ENCODE measurements at places on chromosomes 12 and 14.

GRCh38 chr14:75446447-75446846, 18.6 kb downstream of the JDP2 start:
- H3K36me3 ChIP-seq = peaks cover 40% of the 10 kb centered on the region
- peaks cover 62% of the 10 kb centered on the region for H3K4me1 ChIP-seq
- H3K27ac ChIP-seq = no peak overlapping the region
- no peak overlapping the region for H3K4me3 ChIP-seq
- DNase-seq = no peak

- no peaks in the 10 kb centered on the region for H3K36me3 ChIP-seq
- peaks cover 19% of the 10 kb centered on the region for H3K27me3 ChIP-seq
- no peak overlapping the region for H3K4me3 ChIP-seq
- no peak for DNase-seq
- H3K27ac ChIP-seq = no peak overlapping the region
- H3K4me1 ChIP-seq = no peaks in the 10 kb centered on the region
These were observed 18.7 kb upstream of the FBRSL1 start for GRCh38 chr12:132471011-132471857.

DNA sequence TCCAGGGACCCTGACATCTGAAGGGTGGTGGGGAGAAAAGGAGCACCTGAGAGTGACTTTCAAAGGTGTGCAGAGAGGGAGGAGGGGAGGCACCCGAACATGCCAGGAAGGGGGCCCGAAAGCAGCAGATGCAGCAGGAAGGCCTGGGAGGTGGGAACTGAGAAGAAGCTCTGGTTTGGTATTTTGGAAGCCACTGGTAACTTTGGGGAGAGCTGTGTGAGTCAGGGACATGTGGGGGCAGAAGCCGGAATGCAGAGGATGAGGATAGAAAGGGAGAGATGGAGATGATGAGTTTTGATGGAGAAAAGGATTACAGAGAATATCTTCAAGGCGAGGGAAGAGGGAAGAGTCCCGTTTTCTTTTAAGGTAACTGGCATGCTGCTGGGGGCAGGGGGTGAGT, 50.1 kb downstream of the NRXN3 start:
- H3K27me3 ChIP-seq = no peaks in the 10 kb centered on the region
- no peak overlapping the region for H3K27ac ChIP-seq
- H3K4me3 ChIP-seq = no peak overlapping the region
- H3K4me1 ChIP-seq = no peaks in the 10 kb centered on the region
- H3K36me3 ChIP-seq = no peaks in the 10 kb centered on the region

- H3K4me1 ChIP-seq = peaks cover 43% of the 10 kb centered on the region
- no peak overlapping the region for H3K4me3 ChIP-seq
- peak overlapping the region; percentile 93 for H3K27ac ChIP-seq
- no peaks in the 10 kb centered on the region for H3K36me3 ChIP-seq
These were observed 825.2 kb downstream of the AACS start for GRCh38 chr12:125890366-125890905.

DNA sequence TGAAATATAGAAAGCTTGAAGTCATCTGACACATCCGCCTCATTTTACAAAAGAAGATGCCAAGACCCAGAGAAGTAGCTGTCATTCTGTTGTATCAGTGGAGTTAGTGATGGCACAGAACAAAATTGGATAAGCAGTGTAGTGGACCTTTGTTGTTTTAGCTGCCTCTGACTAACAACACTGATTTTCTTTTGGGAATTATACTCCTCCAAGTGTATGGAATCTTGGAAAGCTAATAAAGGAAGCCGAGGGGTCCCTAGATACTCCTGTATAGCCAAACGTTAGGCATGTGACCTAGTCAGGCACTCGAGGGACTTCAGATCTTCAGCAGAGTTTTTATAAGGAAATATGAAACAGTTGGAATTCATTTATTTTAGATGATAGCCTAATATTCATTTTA, 94.5 kb downstream of the OTOGL start:
- peaks cover 34% of the 10 kb centered on the region for H3K4me1 ChIP-seq
- no peaks in the 10 kb centered on the region for H3K27me3 ChIP-seq
- peak overlapping the region; percentile 6 for H3K27ac ChIP-seq

- peaks cover 4% of the 10 kb centered on the region for H3K36me3 ChIP-seq
- no peak overlapping the region for H3K4me3 ChIP-seq
- no peaks in the 10 kb centered on the region for H3K27me3 ChIP-seq
These were observed 7.7 kb downstream of the RACGAP1 start for GRCh38 chr12:50017641-50018040.

DNA sequence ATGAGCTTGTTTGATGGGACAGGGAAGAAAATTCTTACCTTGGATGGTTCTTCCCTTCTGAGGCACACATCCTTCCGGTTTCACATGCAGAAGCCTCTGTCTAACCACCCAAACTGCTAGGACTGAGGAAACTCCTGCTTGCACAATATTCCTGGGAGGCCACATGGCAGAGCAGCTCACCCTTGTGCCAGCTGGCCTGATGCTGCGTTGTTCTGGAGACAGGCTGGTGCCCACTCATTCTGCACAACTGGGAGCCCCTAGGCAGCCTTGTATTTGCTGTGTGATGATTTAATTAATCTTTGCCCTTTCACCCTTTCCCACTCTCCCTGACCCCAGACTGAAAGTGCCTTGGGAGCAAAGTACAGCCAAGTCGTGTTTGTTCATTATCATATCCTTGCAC, 130.8 kb downstream of the RTN1 start:
- H3K27me3 ChIP-seq = no peaks in the 10 kb centered on the region
- DNase-seq = no peak
- H3K27ac ChIP-seq = no peak overlapping the region
- no peaks in the 10 kb centered on the region for H3K4me1 ChIP-seq
- H3K36me3 ChIP-seq = no peaks in the 10 kb centered on the region

DNA sequence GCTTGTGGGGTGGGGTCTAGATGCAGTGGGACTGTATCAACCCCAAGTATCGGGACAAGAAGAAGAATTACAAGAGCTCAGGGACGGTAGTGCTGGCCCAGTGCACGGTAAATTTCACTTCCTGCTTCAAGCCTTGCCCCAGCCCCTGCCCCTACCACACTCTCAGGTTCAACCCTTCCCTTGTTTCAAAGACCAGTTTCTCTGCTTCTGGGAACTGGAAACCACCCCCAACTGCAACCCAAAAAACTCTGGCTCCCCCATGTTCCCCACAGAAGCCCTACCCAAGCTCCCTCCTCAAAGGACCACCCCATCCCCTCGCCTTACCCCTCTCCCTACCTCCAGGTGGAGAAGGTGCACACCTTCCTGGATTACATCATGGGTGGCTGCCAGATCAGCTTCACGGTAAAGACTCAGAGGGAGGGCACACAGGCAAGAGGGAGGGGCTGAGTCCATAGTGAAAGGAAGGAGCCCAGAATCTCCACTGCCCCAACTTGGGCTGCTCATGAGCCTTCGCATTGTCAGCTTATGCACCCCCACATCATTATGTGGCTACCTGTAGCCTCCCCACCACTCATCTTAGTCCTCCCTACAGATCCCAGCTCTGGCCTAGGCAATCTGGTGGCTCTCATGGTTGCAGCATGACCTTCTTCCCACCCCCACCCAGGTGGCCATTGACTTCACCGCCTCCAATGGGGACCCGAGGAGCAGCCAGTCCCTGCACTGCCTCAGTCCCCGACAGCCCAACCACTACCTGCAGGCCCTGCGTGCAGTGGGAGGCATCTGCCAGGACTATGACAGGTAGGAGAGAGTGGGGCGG, 4.3 kb downstream of the CPNE6 start:
- no peaks in the 10 kb centered on the region for H3K36me3 ChIP-seq
- H3K27ac ChIP-seq = no peak overlapping the region
- H3K27me3 ChIP-seq = peaks cover 25% of the 10 kb centered on the region
- H3K4me3 ChIP-seq = no peak overlapping the region
- H3K4me1 ChIP-seq = no peaks in the 10 kb centered on the region

- peaks cover 36% of the 10 kb centered on the region for H3K27me3 ChIP-seq
- no peaks in the 10 kb centered on the region for H3K4me1 ChIP-seq
- no peak overlapping the region for H3K27ac ChIP-seq
- H3K36me3 ChIP-seq = no peaks in the 10 kb centered on the region
- no peak for DNase-seq
These were observed 23.5 kb downstream of the SDSL start for GRCh38 chr12:113445544-113446171.

GRCh38 chr14:89267163-89267562, 149.9 kb downstream of the FOXN3 start:
- DNase-seq = no peak
- H3K27me3 ChIP-seq = no peaks in the 10 kb centered on the region
- no peak overlapping the region for H3K27ac ChIP-seq
- peaks cover 9% of the 10 kb centered on the region for H3K36me3 ChIP-seq
- peaks cover 22% of the 10 kb centered on the region for H3K4me1 ChIP-seq

DNA sequence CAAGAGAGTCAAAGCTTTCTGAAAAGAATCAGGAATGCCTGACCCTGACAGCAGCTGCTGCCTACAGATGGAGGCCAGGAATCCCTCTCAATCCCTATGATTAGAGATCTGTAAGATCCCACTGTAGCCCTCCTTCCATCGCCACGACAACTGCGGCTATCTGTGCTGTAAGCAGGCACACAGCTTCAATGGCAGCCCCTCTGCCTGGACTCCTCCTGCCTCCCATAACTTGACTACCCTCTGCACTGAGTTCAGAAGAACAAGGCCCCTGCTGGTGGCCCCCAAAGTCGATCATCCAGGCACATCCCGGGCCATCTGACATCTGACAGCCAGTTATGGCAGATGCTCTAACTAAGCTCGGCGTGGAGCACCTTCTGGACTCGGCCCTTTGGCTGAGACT, 2.9 kb downstream of the CLMN start:
- no peak overlapping the region for H3K4me3 ChIP-seq
- H3K27me3 ChIP-seq = no peaks in the 10 kb centered on the region
- peaks cover 28% of the 10 kb centered on the region for H3K4me1 ChIP-seq
- H3K27ac ChIP-seq = no peak overlapping the region
- DNase-seq = no peak

GRCh38 chr14:101007004-101007614, 103.6 kb upstream of the RTL1 start:
- H3K27me3 ChIP-seq = peaks cover 4% of the 10 kb centered on the region
- peak; percentile 75 for DNase-seq
- no peaks in the 10 kb centered on the region for H3K36me3 ChIP-seq
- peaks cover 21% of the 10 kb centered on the region for H3K4me1 ChIP-seq
- H3K4me3 ChIP-seq = no peak overlapping the region
- H3K27ac ChIP-seq = no peak overlapping the region

- peak; percentile 84 for DNase-seq
- no peaks in the 10 kb centered on the region for H3K27me3 ChIP-seq
- no peak overlapping the region for H3K27ac ChIP-seq
These were observed 88.1 kb downstream of the PIWIL1 start for GRCh38 chr12:130425698-130426245.

- H3K4me1 ChIP-seq = no peaks in the 10 kb centered on the region
- H3K4me3 ChIP-seq = no peak overlapping the region
- no peaks in the 10 kb centered on the region for H3K36me3 ChIP-seq
- no peak overlapping the region for H3K27ac ChIP-seq
- H3K27me3 ChIP-seq = peaks cover 48% of the 10 kb centered on the region
These were observed 15.0 kb upstream of the KRT73 start for GRCh38 chr12:52633383-52633782.

DNA sequence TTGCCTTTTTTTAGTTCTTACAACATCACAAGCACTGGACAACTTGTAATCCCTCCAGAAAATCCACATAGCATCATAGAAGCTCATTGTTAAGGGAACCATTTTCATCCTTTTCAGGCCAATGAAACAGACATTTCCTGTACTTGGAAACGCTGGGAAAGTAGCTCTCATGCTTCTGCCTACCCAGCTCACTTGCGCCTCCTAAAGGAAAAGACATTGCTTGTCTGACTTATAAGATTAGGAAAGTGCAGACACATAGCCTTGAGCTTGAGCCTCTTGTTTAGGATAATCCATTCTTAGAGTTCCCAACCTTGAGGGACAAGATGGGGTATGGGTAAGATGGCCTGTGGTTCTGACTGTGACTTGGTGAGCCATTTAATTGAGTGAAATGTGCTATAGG, 589.5 kb downstream of the NOVA1 start:
- no peaks in the 10 kb centered on the region for H3K27me3 ChIP-seq
- no peaks in the 10 kb centered on the region for H3K4me1 ChIP-seq
- no peak for DNase-seq
- H3K36me3 ChIP-seq = no peaks in the 10 kb centered on the region
- no peak overlapping the region for H3K27ac ChIP-seq

- H3K27me3 ChIP-seq = no peaks in the 10 kb centered on the region
- H3K27ac ChIP-seq = peak overlapping the region; percentile 47
- no peak for DNase-seq
- H3K4me3 ChIP-seq = no peak overlapping the region
- H3K4me1 ChIP-seq = peaks cover 32% of the 10 kb centered on the region
These were observed 5.4 kb upstream of the NR4A1 start for GRCh38 chr12:52045794-52046199.

GRCh38 chr12:123119808-123120207, 31.1 kb downstream of the PITPNM2 start:
- DNase-seq = no peak
- no peak overlapping the region for H3K27ac ChIP-seq
- H3K4me3 ChIP-seq = no peak overlapping the region

- H3K27me3 ChIP-seq = no peaks in the 10 kb centered on the region
- no peak overlapping the region for H3K27ac ChIP-seq
- no peaks in the 10 kb centered on the region for H3K36me3 ChIP-seq
- H3K4me1 ChIP-seq = no peaks in the 10 kb centered on the region
- H3K4me3 ChIP-seq = no peak overlapping the region
These were observed 38.0 kb downstream of the RIMBP2 start for GRCh38 chr12:130677957-130678558.

DNA sequence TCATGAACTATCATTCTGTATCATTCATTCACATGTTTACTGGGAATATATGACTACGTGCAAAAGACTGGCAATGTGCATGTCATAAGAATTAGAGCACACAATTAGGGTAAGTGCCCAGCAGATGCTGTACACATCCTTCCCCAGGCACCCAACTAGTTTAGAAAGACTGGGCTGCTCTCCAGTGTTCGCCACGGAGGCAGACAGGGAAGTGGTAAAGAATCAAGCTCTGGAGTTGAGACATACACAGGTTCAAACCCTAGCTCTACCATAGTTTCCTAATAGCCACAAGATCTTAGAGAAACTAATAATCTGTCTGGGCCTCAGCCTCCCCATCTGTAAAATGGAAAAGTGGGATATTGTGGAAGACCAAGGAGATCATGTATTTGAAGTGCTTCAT, 6.8 kb downstream of the TMCC3 start:
- H3K27me3 ChIP-seq = peaks cover 35% of the 10 kb centered on the region
- H3K27ac ChIP-seq = no peak overlapping the region
- no peak for DNase-seq
- H3K4me3 ChIP-seq = no peak overlapping the region
- H3K36me3 ChIP-seq = no peaks in the 10 kb centered on the region

- no peak for DNase-seq
- no peak overlapping the region for H3K27ac ChIP-seq
- peaks cover 12% of the 10 kb centered on the region for H3K36me3 ChIP-seq
- no peak overlapping the region for H3K4me3 ChIP-seq
- H3K27me3 ChIP-seq = no peaks in the 10 kb centered on the region
These were observed 21.3 kb upstream of the COX16 start for GRCh38 chr14:70380824-70381223.

DNA sequence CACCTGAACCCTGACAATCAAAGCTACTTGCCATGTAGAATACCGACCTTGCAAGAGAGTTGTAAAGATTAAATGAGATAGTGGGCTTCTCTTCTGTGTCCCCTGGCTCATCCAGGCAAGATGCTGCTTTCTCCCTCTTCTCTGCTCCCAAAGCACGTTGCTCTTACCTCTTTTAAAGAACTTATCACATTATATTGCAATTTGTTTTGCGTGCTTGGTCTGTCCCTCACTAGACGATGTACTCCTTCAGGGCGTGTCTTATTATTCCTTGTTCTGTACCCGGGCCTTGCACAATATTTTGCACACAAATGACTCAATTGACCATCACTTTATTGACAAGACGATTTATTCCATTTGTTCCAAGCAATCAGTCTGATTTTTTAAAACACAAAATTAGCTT, 3.3 kb downstream of the DCN start:
- no peaks in the 10 kb centered on the region for H3K27me3 ChIP-seq
- H3K36me3 ChIP-seq = peaks cover 27% of the 10 kb centered on the region
- peaks cover 42% of the 10 kb centered on the region for H3K4me1 ChIP-seq
